ENCODE measurements at places on chromosomes 16 and 17.

- no peak for DNase-seq
Measured at GRCh38 chr17:19000531-19001325, 3.8 kb downstream of the FAM83G start.

GRCh38 chr16:50972876-50973275 is 178.2 kb downstream of the SALL1 start:
- DNase-seq, result no peak

DNA sequence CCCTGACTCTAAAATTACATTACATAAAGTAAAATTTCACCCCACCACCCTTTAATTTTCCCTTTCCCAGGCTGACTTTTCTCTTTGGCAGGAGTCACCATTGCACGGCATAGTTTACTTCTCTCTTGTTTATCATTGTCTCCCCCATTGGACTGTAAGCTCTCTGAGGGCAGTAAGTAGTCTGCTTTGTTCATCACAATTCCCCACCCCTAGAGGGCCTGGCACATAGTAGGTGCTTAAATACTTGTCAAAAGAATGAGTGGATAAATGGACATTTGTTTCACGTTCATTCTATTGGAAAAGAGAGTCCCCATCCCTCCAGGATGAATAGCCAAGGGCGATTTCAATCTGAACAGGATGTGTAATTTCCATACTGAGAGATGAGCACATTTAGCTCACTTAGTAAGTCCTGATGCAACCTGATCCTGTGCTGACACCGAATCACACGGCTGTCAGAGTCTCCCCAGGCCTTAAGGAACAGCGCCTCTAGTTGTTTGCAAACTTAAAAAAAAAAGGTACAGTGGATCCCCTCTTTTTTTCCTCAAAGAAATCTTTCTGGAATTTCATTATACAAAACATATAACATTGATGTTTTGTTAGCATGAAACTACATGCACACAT is 54.0 kb downstream of the AKAP1 start:
- no peak for DNase-seq

GRCh38 chr17:29073520-29073919 is 30.6 kb downstream of the PIPOX start:
- no peak for DNase-seq

DNA sequence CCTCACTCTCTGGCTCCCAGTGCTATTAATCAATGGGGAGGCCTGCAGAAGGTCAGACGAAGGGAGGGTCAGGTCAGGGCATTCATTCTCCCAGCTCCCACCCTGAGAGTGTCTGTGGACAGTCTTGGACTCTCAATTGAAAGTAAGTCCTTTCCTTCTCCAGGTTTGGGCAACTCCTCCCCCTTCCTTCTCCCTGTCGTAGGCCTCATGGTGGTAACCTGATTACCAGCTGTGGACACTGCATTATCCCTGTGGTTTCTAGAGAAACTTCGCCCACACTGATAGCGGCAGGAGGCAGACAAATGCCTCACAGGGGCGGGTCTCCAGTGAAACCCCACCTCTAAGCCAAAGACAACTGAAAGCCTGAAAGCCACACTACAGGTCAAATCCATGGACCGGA is 57.7 kb upstream of the SLC25A19 start:
- DNase-seq, result no peak

DNA sequence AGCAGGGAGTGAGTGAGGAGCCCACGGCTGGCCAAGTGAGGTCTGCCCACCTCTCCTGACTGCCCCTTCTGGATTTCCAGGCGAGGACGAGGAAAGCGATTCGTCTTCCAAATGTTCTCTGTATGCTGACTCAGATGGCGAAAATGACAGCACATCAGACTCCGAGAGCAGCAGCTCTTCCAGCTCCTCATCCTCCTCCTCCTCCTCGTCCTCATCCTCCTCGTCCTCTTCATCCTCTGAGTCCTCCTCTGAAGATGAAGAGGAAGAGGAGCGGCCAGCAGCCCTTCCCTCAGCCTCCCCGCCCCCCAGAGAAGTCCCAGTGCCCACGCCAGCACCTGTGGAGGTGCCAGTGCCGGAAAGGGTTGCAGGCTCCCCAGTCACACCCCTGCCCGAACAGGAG is 13.7 kb upstream of the HSD3B7 start:
- no peak for DNase-seq

- DNase-seq, result peak; percentile 44
Measured at GRCh38 chr17:17783825-17784656, 52.7 kb downstream of the SREBF1 start.
